Skin of body (tissue), 3 donors: ENCODE measurements at places on chromosomes 12 and 14. TPM values are rescaled to one million over a fixed set of nuclear protein-coding genes. Genes with fewer than 3 reads are reported as not detected.

- no peak for DNase-seq
Measured at GRCh38 chr12:89231686-89232085, 120.6 kb downstream of the DUSP6 start.

GRCh38 chr12:6458281-6459003, 6.6 kb downstream of the TAPBPL start:
- DNase-seq = no peak

- peak; percentile 79 for DNase-seq
Measured at GRCh38 chr12:20044351-20044750, 324.0 kb upstream of the PDE3A start.

Gene CLEC4E
- total RNA-seq = 0.79 TPM

Gene MMAB
- total RNA-seq = 17.9 TPM

Gene KRT79
- 68.7 TPM for total RNA-seq
